CD8-positive, alpha-beta T cell (primary cell): ENCODE measurements at places on chromosomes 7 and 10.
A peak's percentile ranks its signal among the peaks of the same experiment; 100 is the strongest.

DNA sequence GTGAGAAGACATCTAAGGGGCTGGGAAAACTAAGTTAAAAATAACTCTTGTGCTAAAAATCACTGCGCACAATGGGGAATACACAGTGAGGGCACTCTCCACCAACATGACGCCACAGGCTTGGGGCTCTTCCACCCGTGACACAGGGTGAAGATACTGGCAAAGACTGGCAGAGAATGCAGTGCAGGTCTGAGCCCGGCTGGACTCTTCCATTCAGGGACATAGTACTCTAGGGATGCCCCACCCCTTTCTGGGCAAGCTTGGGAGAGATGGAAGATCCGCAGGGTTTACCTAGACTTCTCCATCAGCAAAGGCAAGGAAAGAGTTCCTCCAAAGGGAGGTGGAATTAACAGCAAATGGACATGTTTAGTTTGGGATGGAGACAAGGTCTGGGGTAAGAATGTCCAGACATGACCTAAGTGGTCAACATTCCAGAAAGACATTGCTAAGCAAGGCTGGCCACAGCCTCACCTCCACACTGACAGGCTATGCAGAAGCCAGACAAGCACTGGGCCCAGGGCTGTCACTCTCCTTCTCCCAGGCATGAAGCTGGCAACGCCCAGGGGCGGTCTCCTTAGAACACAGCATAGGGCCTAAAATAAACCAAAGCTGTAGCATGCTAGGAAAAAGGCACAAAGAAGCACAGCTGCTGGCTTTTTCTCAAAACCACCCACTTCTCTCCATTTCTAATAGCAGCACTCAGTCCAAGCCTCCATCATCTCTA lies 28.1 kb downstream of the XPNPEP1 start:
- no peak for DNase-seq

- DNase-seq = no peak
Measured at GRCh38 chr7:84524714-84525694, 330.4 kb upstream of the SEMA3A start.

- DNase-seq = peak; percentile 39
Measured at GRCh38 chr10:132111871-132112341, 46.2 kb downstream of the JAKMIP3 start.

DNA sequence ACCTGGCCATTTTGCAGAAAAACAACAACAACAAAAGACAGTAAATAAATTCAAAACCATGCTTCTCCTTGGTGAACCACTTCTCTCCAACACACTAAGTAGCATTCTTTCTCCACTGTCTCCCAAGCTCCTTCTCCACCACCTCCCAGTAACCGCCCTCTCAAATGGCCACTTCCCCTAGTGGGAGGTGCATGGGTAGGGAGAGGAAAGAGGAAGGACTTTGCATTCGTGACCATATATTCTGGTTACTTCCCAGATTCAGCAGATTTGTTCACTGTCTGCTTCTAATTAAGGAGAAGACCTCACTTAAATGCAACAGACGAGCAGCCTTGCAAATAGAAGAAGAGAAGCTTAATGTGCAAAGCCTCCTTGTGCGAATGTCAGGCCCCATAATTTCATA lies 166.8 kb downstream of the SORCS1 start:
- no peak for DNase-seq

- no peak for DNase-seq
Measured at GRCh38 chr7:66356277-66356721, 151.2 kb downstream of the TPST1 start.

DNA sequence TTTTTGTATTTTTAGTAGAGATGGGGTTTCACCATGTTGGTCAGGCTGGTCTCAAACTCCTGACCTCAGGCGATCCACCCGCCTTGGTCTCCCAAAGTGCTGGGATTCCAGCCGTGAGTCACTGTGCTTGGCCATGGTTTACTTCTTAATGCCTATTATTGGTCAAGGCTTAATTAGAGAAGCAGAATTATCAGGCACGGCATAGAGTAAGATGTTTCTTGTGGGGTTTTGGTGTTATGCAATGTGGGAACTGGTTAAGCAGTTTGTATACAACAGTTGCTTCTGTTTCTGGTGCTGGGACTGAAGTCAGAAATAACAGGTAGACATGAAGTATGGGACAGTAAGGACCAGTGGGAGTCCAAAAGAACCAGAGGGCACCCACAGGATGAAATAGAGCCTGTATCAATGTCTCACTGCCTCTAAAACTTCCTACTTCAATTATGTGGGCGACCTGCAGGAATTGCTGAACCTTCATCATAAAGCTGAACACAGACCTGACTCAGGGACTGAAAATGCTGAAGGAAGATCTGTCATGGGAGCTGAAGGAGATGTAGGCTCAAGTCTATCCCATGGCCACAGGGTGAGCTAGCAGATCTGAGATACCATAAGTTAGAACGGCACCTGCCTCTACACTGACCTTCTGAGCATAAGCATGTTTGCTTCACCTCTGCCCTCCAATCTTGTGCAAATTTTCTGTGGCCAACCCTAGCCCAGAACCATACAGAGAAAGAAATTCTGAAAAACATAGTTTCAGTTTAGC lies 38.3 kb upstream of the VCL start:
- no peak for DNase-seq

- DNase-seq = no peak
Measured at GRCh38 chr7:101916041-101916800, 98.8 kb downstream of the CUX1 start.

DNA sequence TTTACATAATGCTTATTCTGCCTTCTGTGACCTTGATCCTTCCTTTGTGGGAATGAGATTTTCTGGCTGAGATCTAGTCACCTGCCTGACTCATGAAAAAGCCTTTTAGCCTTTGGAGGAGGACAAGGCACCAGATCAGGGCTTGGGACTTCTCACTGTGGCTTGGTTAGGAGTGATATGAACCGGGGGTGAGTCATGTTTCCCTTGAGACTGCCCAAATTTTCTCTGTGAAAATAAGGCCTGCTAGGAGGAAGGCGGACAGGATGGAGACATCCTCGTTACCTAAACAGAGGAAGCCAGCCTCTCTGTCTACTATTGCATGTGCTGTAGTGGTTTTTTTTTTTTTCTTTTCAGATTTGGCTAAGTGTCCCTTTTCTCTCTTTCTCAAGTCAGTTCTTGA lies 57.8 kb downstream of the EVX1 start:
- no peak for DNase-seq

DNA sequence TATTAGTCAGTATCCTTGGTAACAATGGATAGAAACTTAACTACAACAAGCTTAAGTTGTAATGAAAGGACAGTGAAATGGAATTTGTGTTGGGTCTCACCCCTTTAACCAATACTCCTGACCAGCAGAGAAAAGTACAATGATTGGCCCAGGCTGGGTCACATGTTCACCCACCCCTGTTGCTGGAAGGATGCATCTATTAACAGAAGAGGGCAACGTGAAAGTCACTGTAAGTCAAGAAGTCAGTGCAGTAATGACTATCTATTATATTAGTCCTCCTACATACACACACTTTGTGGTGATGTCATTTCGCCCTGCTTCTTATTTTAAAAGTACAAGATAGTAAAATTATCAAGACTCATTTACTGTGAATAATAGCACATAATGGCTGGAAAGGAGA lies 16.2 kb downstream of the PNLIPRP2 start:
- no peak for DNase-seq

GRCh38 chr10:30821261-30821993 lies 191.9 kb upstream of the LYZL2 start:
- no peak for DNase-seq

DNA sequence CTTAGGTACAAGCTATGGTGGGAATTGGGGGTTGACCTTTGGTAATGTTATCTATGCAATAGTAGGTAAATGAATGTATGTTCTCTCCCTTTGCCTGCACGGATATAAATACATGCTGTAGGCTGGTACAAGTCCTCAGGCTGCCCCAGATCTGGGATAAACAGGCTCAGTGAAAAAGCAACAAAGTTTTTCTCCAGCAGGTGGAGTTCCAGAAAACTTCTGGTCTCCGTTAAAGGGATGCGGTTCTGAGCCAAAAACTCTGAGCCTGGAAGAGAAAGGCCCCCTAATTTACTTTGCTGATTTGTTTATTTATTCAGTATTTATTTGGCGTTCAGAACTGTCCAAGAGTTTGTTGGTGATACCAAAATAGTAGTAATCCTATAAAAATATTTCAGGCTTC lies 204.7 kb downstream of the ADRA2A start:
- DNase-seq = no peak

DNA sequence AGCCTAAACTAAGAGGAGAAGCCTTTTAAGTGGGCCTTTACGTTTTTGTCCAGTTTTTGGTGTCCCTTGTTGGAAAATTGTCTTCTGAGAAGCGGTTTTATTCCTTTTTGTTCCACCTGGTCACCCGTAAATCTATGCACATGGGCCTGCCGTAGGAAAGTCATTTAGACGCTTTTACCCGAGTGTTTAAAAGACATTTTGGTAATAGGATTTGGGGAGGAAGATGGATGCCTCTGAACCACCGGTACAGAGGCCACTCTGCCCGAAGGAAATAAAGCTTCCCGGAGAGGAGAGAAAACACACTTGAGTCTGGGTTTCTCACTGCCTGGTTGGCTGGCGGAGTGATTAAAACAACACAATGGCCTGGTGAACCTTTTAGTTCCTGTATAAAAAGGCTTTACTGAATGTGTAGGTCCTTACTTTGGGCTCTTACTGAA lies 760 bp downstream of the THNSL1 start:
- DNase-seq = peak; percentile 9

DNA sequence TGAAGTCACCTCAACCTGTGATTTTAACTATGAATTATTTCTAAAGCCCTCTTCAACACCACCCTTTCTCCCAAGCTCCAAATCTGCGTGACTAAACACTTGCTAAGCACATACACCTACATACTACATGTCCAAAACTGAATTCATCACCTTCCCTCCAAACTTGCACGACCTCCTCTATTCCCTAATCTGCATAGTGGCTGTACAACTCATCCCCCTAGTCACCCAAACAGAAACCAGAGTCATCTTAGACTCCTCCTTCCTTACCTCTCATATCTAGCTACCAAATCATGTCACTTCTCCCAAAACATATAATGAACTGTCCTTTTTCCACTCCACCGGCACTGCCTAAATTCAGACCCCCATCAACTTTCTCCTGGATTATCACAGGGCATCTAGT lies 16.2 kb downstream of the ARHGAP21 start:
- DNase-seq = no peak

DNA sequence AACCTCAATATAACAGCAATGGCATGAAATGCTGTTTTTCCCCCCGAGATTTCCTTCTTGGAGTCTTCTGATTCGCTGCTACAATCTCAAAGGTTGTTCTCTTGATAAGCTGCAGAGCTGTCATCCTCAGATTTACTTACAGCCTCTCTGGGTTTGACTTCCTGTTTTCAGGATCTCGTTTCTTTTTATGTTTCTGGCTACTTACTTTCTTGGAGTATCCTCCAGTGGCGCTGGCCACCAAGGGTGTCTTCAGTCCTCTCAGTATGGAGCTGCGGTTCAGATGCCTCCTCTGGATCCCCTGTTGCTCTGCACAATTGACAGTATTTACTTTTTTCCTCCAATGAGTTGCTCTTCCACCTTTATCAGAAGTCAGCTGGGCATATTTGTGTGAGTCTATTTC lies 152.0 kb upstream of the TMEM72 start:
- no peak for DNase-seq

DNA sequence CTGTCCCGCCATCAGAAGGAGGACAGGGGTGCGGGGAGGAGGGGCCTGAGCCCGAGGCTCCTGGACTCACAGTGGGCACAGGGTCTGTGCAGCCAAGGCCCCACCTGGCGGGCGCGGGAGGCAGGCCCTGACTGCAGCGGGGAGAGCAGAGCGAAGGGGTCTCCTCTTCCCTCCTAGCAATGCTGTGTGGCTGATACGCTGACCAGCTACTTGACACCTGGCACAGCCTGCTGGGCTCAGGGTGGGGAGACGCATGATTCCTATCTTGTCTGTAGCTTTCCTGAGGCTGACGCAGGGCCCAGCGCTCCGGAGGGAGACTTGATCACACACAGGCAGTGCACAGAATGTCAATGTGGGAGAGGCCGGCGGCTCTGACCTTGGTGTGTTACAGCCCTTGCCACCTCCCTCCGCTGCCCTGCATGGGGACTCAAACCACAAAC lies 174.9 kb downstream of the ELFN1 start:
- DNase-seq = no peak

GRCh38 chr10:7697426-7697825 lies 5.7 kb upstream of the ITIH2 start:
- DNase-seq = no peak

DNA sequence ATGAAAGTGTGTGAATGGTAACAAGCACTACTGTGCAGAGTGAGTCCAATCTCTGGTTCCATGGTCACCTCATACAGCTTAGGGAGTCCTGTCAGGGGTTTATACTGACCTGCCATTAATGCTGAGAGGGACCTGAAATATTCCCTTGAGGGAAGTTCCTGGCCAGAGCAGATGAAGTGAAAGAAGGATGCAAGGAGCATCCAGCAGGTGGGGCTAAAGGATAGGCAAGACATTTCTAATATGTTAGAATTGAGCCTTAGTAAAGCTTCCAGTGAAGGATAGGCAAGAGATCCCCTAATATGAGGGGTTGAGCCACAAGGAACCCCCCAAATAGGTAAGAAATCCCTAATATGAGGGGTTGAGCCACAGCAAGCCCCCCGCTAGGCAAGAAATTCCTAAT lies 25.5 kb upstream of the FAM221A start:
- no peak for DNase-seq

DNA sequence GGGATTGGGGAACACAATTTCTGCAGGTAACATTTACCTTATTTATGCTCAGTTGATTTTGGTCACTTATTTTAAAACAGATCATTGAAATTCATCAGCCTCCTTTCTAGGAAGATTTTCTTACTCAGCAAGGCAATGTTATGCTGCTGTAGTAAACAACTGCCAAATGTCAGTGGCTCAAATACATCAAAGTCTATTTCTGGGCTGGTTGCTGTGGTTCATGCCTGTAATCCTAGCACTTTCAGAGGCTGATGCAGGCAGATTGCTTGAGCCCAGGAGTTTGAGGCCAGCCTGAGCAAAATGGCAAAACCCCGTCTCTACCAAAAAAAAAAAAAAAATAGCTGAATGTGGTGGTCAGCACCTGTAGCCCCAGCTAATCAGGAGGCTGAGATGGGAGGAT lies 25.9 kb downstream of the HABP2 start:
- DNase-seq = no peak

- no peak for DNase-seq
Measured at GRCh38 chr10:34758447-34758996, 56.6 kb downstream of the PARD3 start.

DNA sequence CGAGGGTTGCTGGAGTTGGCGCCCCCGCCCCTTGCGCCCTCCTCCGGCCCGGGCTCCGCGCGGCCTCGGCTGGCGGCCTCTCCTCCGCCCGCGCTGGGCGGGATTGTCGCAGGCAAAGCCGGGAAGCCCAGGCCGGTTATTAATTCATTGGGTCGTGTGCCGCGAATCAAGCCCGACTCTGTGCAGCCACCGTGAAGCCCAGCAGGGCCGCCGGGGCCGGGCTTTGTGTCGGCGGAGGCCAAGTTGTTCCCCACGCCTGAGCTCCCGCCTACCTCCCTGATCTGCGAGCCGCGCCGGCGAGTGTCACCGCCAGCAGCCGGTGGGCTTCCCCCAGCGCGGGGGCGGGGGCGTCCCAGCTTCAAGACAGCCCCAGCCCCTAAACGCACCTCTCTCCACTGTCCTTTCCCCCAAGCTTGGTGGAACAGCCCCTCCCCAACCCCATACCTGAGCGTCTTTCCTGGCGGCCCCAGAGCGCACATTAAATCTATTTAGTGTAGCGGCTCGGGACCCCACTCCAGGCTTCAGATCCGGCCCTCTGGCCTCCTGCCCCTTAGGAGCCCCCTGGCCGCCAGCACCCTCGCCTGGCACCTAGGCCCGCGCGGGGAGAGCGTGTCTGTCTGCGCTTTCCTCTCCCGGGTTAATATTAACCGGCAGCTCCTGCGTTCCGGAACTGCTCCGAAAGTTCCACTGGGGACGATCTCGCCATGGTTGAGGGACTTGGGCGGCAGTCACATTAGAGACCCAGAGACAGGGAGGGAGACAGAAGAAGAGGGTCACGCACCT lies 3.5 kb downstream of the SHH start:
- no peak for DNase-seq
